ENCODE measurements at places on chromosomes 13 and 19.

DNA sequence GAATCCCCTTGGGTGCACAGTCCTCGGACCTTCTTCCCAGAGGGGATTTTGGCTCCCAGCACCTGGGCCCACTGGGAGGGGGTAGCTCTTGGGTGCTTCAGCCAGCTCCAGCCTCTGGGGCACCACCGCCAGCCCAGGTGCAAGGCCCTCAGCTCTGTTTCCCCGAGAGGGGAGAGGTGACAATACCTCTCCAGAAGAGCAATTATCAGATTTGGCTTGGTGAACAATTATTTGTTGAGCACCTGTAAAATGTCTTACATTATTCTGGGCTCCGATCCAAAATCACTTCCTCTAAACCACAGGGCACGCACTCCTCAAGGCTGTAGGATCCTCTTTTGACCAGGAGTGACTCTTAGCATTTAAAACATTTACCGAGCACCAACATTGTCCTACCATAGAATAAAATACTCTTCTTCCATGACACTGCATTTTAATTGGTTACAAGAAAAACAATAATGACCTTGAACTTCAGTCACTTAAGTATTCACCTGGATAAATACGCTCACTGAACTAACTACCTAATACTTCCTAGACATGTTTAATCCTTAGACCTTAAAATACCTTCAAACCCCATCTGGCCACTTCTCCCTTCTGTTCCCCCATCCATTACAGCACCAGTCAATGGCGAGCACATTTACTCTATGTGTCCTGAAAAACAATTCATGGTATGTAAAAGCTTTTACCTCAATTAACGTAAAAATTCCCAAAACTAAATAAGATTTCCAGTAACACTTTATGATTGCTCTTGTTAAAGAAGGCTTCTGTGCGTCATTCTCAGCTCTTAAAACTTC lies 54.8 kb downstream of the ABCC4 start:
- no peak for DNase-seq

- DNase-seq, result no peak
Measured at GRCh38 chr13:64909184-64909583, 2321.0 kb downstream of the PCDH9 start.

GRCh38 chr19:39080431-39080830 lies 3.7 kb upstream of the ACP7 start:
- no peak for DNase-seq

GRCh38 chr13:28041031-28041461 lies 52.6 kb upstream of the URAD start:
- DNase-seq, result no peak

DNA sequence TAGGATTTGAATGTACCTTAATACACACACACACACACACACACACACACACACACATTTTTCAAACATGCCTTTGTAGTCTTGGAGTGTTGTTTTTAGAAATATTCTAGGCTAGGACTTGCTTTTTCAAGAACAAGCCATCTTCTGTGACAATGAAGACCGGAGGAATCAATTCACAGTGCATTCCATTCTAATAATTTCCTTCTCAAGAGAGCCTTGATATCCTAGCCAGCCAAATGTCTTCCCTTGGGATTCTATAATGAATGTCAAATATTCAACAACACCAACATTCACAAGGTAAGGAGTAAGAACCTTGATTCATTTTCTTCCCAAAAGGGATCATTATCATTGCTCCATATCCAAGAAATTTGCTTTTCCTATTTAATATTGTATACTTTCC lies 180.3 kb downstream of the SLITRK1 start:
- no peak for DNase-seq

DNA sequence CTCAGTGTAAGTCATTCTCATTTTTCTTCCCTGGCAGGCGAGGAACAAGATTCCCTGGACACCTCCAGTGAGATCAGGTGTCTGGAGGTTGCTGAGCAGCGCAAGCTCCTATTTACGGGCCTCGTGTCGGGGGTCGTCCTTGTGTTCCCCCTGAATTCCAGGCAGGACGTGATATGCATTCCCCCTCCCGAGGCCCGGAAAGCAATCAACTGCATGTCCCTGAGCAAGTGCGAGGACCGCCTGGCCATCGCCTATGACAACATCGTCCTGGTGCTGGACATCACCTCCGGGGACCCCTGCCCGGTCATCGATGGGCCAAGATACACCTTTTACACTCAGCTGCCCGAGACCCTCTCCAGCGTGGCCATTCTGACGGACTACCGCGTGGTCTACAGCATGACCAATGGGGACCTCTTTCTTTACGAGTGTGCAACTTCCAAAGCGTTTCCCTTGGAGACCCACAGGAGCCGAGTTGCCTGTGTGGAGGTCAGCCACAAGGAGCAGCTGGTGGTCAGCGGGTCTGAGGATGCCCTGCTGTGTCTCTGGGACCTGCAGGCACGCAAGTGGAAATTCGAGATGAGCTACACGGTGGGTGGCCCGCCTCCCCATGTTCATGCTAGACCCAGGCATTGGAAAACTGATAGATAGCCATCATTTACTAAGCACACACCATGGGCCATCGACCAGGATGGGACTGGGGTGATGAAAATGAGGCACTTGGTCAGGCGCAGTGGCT lies 21.5 kb upstream of the SIN3B start:
- no peak for DNase-seq

- no peak for DNase-seq
Measured at GRCh38 chr19:33398361-33399060, 25.0 kb downstream of the CEBPG start.

DNA sequence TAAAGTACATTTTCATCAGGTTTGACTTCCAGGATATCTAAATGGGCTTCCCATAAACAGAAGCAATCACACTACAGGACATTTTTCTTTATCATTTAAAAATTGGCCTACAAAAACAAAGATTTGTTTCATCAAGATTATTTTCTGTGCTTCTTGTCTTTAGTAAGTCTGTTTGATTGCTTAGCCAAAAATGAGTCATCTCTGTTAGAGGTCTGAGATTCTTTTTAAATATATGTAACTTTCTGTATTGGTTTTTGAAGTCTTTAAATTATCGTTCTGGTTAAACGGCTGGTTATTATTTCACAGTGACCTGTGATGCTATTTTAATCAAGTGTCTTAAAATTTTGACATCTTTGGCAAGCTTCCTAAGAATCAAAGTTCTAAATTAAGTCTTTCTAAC lies 62.7 kb downstream of the SLITRK1 start:
- DNase-seq, result no peak

DNA sequence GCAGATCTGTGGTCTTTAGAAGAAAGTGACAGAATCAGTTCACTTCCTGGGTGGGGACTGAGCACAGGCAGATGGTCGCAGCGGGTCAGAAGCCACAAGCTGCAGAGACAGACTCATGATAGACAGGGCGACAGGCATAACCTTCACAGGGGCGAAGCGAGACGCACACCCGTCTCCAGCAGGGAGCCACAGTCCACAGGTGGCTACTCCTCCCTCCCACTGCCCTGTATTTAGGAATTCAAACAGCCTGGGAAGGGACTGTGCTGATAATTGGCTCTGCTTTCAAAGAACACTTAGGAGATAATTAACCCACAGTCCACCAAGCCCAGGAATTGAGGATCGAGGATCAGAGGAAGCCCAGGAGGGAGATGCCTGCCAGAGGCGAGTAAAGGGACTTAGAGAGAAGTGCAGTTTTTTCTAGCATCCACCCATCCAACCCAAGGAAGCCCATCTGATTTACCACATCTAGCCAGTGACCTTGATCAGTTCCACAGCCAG lies 23.2 kb downstream of the RFX2 start:
- no peak for DNase-seq

DNA sequence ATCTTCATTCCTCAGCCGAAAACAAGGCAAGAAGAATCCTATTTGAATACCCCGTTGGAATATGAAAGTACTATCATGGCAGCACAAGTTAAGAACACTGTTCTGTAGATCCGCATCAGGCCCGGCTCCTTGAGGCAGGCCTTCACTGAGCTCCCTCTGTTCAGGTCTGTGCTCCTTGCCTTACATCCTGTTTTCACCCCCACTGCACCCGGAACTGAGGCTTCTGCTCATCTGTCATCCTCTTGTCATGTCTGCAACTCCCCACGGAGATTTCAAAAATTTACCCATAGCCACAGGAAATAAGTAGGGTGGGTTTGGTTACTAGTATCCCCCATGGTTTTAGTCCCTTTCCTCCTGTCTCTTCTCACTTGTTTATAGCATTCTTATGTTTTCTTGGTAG lies 861.9 kb downstream of the GPC5 start:
- DNase-seq, result no peak

Measured in activated CD4-positive, alpha-beta T cell treated with anti-CD3 and anti-CD28 coated beads for 24 hours (primary cell).